M059J (cell line): ENCODE measurements at places on chromosomes 1 and 21. TPM values are rescaled to one million over a fixed set of nuclear protein-coding genes. Genes with fewer than 3 reads are reported as not detected.
A peak's percentile ranks its signal among the peaks of the same experiment; 100 is the strongest.

DNA sequence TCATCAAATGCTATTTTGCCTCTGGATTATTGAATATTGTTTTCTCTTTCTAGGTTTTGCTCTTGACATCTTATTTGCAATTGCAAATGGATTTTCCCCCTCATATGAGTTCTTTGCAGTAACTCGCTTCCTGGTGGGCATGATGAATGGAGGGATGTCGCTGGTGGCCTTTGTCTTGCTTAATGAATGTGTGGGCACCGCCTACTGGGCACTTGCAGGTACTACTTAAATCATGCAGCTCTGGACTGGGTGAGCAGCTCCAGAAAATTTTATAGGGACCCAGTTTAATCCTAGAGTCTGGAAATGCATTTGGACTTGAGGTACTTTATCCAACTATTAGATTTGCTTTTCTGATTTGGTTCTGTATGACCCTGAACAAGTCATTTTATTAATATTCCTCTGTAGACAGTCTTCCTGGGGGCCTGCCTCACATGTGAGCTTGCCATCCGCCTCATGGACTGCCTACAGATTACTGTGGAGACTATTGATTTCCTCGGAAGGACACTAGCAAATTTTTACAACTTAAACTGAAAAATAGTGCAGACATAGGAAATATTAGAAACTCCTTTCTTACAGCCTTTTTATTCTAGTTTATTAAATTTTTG, 44.5 kb downstream of the SLC22A15 start:
- peak; percentile 61 for DNase-seq

GRCh38 chr1:153790313-153790965, 15.2 kb downstream of the SLC27A3 start:
- DNase-seq, result peak; percentile 42

GRCh38 chr1:165364568-165365133, 8.1 kb upstream of the LMX1A start:
- DNase-seq, result no peak

DNA sequence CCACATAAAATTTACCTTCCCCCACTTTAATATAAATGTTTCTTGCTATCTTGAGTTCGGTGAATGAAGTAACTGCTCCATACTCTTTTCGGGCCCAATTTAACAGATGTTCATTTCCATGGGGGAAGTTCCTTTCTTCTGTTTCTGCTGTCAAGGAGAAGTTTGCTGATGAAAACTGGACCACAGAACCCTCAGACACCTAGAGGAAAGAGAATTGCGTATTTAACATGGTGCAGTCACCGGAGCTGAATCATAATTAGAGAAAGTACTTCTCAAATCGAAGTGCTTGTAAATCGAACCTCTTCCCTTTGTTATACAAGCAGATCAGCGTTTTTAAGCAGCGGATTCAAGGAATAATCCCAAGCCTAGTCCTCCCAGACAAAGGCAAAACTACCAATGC, 151.2 kb downstream of the TGFBR3 start:
- DNase-seq, result no peak

- DNase-seq, result peak; percentile 11
Measured at GRCh38 chr1:203320591-203321272, 15.4 kb downstream of the BTG2 start.

DNA sequence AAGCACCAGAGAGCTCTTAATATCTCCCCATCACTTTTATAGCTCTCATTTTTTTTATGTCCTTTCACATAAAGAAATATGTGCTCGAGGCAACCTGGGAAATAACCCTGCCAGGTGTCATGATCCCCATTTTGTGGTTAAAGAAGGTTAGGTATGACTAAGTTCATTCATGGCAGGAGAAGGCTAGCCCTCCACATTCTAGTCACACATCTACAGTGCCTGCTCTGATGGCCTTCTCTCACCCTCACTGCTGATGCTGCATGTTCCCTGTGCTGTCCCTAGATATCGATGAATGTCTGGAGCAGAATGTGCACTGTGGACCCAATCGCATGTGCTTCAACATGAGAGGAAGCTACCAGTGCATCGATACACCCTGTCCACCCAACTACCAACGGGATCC, 187.5 kb downstream of the TPR start:
- peak; percentile 80 for DNase-seq

The HSPA6 gene
- total RNA-seq, result 0.15 and 0.44 TPM in 2 replicates

The AQP10 gene
- not detected in 2 replicates for total RNA-seq

DNA sequence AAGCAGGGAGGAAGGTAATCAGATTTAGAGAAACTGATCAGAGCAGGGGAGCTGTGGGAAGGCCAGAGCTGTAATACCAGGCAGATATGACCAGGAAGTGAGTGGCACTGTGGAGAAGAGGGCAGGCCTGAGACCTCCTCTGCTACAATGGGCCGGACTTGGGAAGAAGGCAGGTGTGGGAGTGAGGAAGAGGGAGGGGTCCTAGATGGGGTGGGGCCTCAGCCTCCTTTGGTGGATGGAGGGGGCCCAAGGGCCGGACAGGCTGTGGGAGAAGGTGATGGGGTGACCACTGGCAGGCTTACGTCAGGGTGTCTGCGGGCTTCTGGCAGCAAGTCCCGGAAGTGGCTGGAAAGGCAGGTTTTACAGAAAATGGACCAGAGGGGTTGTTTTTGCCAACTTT, 5.0 kb upstream of the HPCA start:
- DNase-seq, result no peak

The OR6N1 gene
- total RNA-seq, result not detected in 2 replicates

The HRNR gene
- not detected in 2 replicates for total RNA-seq
